ENCODE measurements at places on chromosomes 4 and X.

- DNase-seq, result no peak
Observed at GRCh38 chr4:85829276-85830051, 354.5 kb downstream of the ARHGAP24 start.

- DNase-seq, result no peak
Observed at GRCh38 chrX:30577362-30577991, at the start of gene TASL. TSS of gene TASL (minus strand) at chrX:30577766. CDS start at chrX:30560355, 17,411 bp downstream.

- no peak for DNase-seq
Observed at GRCh38 chrX:77675986-77676385, 110.0 kb downstream of the ATRX start.

DNA sequence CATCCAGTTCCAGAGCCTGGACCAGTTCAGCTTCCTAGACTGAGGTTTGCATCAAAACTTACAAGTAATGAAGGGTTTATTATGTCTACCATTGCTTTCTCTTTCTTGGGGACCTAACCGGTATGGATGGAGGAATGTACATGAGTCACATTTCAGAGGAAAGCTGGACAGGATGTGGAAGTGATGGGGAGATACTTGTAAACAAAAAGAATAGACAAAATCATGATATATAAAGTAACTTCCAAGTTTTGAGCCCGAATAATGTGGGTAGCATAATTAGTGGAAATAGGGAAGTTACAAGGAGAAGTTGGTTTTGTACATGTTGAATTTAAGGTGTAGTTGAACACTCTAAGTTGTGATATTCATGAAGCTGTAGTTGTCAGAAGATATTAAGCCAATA lies 15.0 kb downstream of the FNIP2 start:
- DNase-seq, result no peak

DNA sequence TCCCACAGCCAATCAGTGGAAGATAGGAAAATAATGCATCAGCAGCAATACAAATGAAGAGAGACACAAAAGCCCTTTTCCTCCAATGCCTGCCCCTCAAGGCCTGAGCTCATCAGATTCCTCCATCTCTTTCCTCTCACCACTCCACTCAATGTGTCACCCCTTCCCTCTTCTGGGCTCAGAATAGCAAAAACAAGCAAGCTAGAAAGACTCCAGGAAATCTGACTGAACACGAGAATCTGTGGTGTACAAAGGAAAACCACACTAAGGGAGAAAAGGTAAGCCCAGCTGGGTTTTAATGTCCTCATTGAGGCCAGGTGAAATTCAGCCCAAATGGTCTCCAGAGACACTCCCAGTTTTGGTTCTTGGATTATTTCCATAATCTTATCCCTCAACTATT lies 46.3 kb downstream of the ARHGEF9 start:
- DNase-seq, result no peak

Data from CD8-positive, alpha-beta T cell (primary cell).